Activated naive CD4-positive, alpha-beta T cell (primary cell): ENCODE measurements at places on chromosomes 13 and 19.

- DNase-seq, result no peak
These were observed 31.8 kb downstream of the KCTD15 start for GRCh38 chr19:33828266-33829075.

DNA sequence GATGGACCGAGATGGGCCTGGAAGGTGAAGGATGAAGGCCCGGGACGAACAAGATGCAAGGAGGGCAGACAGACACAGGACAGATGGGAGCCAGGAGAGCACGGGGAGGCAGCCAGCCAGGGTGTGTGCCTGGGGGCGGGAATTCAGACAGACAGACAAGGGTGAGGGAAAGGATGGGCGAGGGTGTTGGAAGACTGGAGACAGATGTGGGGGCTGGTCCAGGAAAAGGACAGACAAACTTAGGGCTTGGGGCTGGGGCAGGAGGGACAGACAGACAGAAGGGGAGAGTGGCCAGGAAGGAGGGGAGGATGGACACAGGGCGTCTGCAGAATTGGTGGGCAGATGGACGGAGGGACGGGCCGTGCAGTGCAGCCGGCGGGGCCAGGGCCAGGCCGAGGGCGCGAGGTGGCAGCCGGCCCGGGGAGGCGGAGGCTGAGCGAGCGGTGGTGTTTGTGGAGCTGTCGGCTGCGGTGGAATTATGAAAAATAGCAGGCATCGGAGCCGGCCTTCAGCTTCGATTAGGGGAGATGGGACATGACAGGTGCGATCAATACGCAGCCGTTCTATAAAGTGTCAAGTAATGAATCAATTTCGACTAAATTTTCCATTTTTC lies 4.6 kb upstream of the ERFL start:
- DNase-seq, result no peak

- no peak for DNase-seq
These were observed 6.1 kb upstream of the GSK3A start for GRCh38 chr19:42248270-42249148.

DNA sequence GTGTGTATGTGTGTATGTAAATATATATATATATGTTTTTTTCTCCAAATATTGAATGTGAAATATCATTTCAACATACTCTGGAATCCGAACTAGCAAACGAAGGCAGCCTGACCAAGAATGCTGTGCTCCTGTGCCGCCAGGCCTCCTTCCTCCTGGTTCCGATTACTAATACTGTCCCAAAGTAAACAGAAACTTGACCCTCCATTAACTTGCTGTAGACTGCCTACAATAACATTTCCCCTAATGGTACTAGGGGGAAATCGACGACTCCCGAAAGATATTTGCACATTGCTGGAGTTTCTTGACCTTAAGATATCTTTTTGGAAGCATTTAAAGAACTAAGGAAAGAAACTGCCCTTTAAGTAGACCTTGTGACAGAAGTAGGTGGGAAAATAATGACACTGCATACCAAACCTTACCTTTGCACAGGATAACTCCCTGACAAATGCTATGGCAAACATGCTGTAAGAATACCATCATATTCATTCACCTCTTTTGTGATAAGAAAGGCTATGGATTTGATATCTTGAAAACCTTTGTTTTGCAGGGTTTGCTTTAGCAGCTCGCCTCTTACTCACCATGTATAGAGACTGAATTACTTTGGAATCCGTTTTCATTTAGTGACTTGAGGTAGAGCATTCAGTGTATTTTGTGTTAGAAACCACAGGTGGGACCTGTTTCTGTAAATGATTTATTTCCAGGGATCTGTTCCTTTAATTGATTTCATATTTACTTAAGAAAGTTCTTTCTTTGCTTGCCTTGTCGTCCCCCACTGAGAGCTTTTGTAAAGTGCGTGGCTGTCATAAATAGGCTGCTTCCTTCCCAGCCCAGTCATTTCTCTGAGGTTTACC lies 80.1 kb downstream of the KLF5 start:
- DNase-seq, result no peak

- DNase-seq, result no peak
These were observed 140.0 kb downstream of the IRS2 start for GRCh38 chr13:109646423-109646822.

GRCh38 chr13:78046331-78046730 lies 127.7 kb upstream of the EDNRB start:
- no peak for DNase-seq

DNA sequence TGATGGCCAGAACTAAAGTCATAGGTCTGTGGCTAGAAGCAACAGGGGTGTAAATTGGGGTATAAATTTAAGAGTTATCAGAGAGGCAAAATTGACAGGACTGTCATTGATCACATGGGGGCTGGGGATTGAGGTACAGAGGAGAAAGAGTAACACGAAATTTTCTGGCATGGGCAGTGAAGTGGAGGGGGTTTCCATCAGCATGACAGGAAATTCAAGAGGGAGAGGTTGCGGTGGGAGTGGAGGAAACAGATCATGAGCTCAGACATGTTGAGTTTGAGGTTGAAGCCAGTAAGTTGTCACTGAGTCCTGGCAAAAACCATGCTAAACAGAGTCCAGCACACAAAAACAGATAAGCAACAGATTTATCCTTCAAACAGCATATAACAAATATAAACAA lies 192.1 kb upstream of the TSC22D1 start:
- no peak for DNase-seq

DNA sequence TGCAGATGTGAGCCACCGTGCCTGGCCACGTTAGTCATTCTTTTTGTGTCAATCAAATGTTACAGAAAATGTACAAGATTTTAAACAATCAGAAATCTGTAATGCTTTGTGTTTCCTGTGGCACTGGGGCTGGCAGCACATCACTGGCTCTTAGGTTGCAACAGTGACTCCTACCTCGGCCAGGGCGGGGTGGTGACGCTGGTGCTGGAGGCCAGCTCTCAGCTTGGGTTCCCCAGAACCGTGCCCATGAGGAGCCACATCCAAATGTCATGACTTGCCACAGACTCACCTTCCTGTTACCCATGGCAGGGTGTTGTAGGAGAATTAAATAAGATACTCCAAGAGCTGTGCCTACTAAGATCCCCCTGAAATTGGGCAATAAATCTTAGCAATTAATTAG lies 161.7 kb downstream of the TEX29 start:
- no peak for DNase-seq
